ENCODE measurements at places on chromosomes 7 and 10.

GRCh38 chr7:75546237-75547015 is 54.3 kb downstream of the SPDYE5 start:
- DNase-seq, result no peak

- DNase-seq, result no peak
Measured at GRCh38 chr10:62045765-62046521, 144.4 kb downstream of the ARID5B start.

- peak; percentile 10 for DNase-seq
Measured at GRCh38 chr10:90745565-90745964, 112.3 kb downstream of the HTR7 start.

DNA sequence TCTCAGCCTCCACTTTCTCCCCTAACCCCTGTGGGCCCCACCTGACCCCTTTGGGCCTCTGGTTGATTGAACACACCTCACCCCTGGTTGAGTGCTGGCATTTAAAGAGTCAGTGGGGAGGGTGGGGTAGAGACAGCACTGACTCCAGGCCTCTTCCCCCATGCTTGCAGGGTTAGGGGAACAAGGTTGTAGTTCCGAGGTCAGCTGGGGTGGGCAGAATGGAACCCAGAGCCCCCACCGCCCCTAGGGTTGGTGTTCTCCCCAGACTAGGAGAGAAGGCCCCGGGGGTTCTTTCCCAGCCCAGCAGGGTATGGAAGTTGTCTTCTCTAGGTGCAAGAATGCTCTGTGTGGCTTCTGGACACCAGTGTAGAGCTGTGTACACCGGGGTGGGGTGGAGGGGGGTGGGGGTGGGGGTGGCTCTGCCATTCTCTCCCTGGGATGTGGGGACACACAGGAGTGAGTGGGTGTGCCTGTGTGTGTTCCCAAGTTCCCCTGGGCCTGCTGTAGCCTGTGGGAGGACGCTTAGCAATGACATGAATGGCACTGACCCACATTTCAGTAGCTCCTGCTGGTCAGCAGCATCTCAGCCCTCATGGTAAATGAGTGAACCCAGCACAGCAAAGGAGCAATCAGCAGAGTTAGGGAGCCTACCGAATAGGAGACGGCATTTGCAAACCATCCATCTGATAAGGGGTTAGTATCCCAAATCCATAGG is 33.6 kb downstream of the PRF1 start:
- DNase-seq, result no peak

GRCh38 chr7:150567169-150567568 is at the start of gene GIMAP4:
Gene GIMAP4, plus strand, starts transcription at chr7:150567390. Its CDS starts 2,512 bp downstream, at chr7:150569902.
- no peak for DNase-seq

DNA sequence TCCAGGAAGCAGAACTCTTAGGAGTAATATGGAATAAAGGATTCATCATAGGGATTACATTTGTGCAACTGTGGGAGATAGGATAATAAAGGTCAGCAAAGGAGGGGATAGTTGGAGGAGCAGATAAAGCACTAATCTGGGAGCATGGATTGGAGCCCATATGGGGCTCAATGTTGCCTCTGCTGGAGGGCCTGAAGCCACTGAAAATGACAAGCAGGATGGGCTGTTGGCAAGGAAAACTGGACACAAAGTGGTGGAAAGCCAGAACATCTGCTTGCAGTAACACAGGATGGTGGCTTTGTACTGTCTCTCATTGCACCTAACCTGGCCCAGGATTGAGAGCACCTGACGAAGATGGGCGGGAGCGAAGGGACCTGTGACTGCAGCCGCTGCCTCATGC is 15.0 kb upstream of the COMMD3 start:
- no peak for DNase-seq

DNA sequence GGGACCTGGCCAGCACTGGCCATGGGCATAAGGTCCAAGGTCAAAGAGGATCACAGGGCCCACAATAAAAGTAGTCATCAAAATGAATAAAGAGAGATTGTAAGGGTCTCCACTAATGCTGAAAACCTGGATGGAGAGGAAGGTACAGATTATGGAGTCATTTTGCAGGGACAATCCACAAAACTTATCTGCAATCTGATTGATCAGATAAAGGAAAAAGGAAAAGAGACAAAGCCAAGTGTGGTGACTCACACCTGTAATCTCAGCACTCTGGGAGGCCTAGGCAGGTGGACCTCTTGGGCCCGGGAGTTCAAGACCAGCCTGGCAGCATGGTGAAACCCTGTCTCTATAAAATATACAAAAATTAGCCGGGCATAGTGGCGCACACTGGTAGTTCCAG is 174.0 kb downstream of the NPSR1 start:
- DNase-seq, result no peak

DNA sequence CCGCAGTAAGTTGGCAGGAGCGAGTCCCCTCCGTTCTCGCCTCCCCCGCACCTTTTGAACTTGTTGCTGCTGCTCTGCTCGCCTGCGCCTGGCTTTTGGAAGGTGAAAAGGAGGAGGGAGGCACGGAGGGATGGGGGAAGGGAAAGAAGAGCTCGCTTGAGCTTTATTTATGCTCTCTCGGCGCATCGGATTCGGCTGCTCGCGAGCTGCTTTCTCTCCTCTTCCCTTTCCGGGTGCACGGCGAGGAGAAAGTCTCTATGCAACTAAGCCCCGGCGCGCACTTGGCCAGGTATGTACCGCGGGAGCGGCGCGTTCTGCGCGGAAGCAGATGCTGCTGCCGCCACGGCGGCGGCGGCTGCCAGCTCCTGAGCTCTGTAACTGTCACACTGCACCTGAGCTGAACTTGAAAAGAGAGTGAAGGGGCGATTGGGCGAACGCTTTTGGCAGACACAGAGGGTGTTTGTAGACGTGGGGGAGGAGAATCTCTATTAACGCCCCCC is 551 bp downstream of the KCND2 start:
- peak; percentile 54 for DNase-seq

GRCh38 chr7:74334030-74334429 is 44.8 kb downstream of the CLIP2 start:
- peak; percentile 68 for DNase-seq

GRCh38 chr7:12851841-12852240 is 164.4 kb downstream of the ARL4A start:
- DNase-seq, result peak; percentile 41

DNA sequence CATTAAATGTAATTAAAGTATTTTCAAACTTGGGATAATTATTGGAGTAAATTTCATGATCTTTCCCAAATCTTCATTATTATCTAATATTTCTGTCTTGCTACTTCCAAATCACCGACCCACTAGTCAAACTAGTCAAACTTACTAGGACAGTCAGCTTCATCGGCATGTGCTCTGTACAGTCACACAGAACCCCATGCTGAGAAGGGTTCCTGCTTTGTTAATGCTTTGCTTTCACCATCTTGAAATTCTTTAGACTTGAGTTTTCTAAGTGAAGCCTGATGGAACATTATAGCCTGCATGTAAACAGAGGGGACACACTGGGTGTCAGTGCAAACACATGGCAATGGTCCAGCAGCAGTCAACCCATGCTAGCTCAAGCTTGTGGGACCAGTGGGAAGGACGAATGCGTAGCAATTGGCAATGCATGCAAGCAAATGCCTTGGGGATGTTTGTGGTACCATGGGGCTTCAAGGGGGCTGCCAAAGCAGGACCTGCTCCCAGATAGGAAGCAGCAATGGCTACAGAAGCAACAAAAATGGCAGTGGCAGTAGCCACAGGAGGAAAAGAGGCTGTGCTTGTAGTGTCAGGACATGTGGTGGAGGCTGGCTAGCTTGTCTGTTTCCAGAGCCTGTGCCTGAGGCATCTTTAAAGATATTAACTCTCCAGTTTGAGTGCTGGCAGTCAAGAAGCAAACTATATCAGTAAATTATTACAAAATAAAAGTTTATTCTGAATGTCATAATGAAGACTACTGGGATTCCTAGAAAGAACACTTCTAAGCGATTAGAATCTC is 441.1 kb upstream of the SEMA3D start:
- DNase-seq, result no peak
